Naive thymus-derived CD8-positive, alpha-beta T cell (primary cell): ENCODE measurements at places on chromosomes 2 and 18. TPM values are rescaled to one million over a fixed set of nuclear protein-coding genes. Genes with fewer than 3 reads are reported as not detected.

DNA sequence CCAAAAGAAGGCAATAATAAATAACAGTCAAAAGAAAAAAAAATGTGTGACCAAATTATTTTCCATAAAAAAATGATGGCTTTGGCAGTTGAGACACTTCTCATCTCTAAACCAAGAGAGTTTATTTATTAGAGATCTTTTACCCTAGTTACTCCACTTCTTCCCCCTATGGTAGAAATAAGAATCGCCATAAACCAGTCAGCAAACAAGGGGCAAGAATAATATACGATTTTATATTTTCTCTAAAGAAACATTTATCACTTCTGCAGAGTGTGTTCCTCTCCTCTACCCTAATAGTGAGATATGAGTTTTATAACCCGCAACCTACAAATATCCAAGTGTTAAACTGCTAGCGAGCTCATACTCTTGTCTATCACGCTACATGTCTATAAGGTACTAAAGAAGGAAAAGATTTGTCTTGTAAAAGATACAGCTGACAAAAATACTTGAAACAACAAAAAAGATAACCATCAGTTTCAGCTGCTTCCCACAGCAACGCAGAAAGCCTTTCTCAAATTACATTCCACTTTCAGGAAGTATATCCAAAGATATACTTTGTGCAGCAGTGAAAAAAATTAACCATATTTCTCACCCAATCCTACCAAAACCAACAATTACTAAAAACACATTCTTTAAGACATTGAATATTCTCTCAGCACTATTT lies 2.3 kb downstream of the RNF103 start:
- H3K4me3 ChIP-seq: peak overlapping the region; percentile 88
- H3K4me1 ChIP-seq: peaks cover 44% of the 10 kb centered on the region
- no peaks in the 10 kb centered on the region for H3K27me3 ChIP-seq
- no peak for DNase-seq

- no peak for DNase-seq
- no peaks in the 10 kb centered on the region for H3K36me3 ChIP-seq
- no peaks in the 10 kb centered on the region for H3K4me1 ChIP-seq
- H3K4me3 ChIP-seq: no peak overlapping the region
Observed at GRCh38 chr18:30632071-30632698, 410.4 kb downstream of the DSC3 start.

GALNT5 gene
- not detected for total RNA-seq

- H3K36me3 ChIP-seq: no peaks in the 10 kb centered on the region
- no peak overlapping the region for H3K4me3 ChIP-seq
- DNase-seq: no peak
- no peaks in the 10 kb centered on the region for H3K4me1 ChIP-seq
- no peak overlapping the region for H3K27ac ChIP-seq
Observed at GRCh38 chr2:106701203-106702022, 184.6 kb downstream of the ST6GAL2 start.

GRCh38 chr2:8685697-8686358 lies 4.0 kb downstream of the ID2 start:
- H3K27me3 ChIP-seq: peaks cover under 1% of the 10 kb centered on the region
- peak; percentile 80 for DNase-seq
- peak overlapping the region; percentile 47 for H3K27ac ChIP-seq
- H3K36me3 ChIP-seq: peaks cover 19% of the 10 kb centered on the region
- H3K4me1 ChIP-seq: peaks cover 10% of the 10 kb centered on the region
- peak overlapping the region; percentile 46 for H3K4me3 ChIP-seq

DNA sequence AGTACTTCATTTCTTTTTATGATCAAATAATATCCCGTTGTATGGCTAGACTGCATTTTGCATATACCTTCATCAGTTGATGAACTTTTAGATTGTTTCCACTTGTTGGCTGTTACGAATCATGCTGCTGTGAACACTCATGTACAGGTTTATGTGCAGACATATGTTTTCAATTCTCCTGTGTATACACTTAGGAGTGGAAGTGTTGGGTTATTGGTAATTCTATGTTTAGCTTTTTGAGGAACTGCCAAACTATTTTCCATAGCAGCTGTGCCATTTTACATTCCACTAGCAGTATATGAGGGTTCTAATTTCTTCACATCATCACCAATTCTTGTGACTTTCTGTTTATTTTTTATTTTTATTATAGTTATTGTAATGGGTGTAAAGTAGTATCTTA lies 32.1 kb upstream of the LCLAT1 start:
- no peaks in the 10 kb centered on the region for H3K27me3 ChIP-seq
- no peaks in the 10 kb centered on the region for H3K36me3 ChIP-seq
- no peak for DNase-seq

- H3K27ac ChIP-seq: no peak overlapping the region
- H3K27me3 ChIP-seq: no peaks in the 10 kb centered on the region
- H3K4me3 ChIP-seq: no peak overlapping the region
Observed at GRCh38 chr2:241645056-241645914, 7.8 kb downstream of the ATG4B start.

ASB18 gene
- total RNA-seq: not detected

- no peaks in the 10 kb centered on the region for H3K36me3 ChIP-seq
- peaks cover 25% of the 10 kb centered on the region for H3K27me3 ChIP-seq
- DNase-seq: no peak
- no peaks in the 10 kb centered on the region for H3K4me1 ChIP-seq
- no peak overlapping the region for H3K27ac ChIP-seq
Observed at GRCh38 chr18:24582771-24583170, 122.3 kb downstream of the HRH4 start.

- no peak overlapping the region for H3K27ac ChIP-seq
- DNase-seq: no peak
- H3K27me3 ChIP-seq: no peaks in the 10 kb centered on the region
- H3K4me3 ChIP-seq: no peak overlapping the region
- H3K4me1 ChIP-seq: peaks cover 21% of the 10 kb centered on the region
- no peaks in the 10 kb centered on the region for H3K36me3 ChIP-seq
Observed at GRCh38 chr2:33602201-33602830, 3.2 kb upstream of the FAM98A start.

ABCB11 gene
- total RNA-seq: 0.08 TPM
